ENCODE measurements at places on chromosomes 1 and 21. TPM values are rescaled to one million over a fixed set of nuclear protein-coding genes. Genes with fewer than 3 reads are reported as not detected.

- peak; percentile 55 for DNase-seq
Measured at GRCh38 chr1:32741413-32742198, 39.0 kb upstream of the SYNC start.

GRCh38 chr1:14390816-14391215 is 207.7 kb upstream of the KAZN start:
- DNase-seq: no peak

GRCh38 chr1:203621559-203622262 is 4.9 kb upstream of the ATP2B4 start:
- no peak for DNase-seq

The RGS4 gene
- 0.52 TPM for total RNA-seq

The RHD gene
- not detected for total RNA-seq

The SLAMF9 gene
- total RNA-seq: not detected

The PAX7 gene
- not detected for total RNA-seq

The SYCP1 gene
- not detected for total RNA-seq
